Activated T-helper 2 cell treated with anti-CD3 and anti-CD28 coated beads, Interferon-gamma antibody, Interleukin-2, Interleukin-4, amounts not matched to agents 10 μg/mL and 5 μg/mL and 100 μg/mL, durations not matched to agents 14 hours and 24 hours and 36 hours (primary cell): ENCODE measurements at places on chromosomes 1 and 21. TPM values are rescaled to one million over a fixed set of nuclear protein-coding genes. Genes with fewer than 3 reads are reported as not detected.

DNA sequence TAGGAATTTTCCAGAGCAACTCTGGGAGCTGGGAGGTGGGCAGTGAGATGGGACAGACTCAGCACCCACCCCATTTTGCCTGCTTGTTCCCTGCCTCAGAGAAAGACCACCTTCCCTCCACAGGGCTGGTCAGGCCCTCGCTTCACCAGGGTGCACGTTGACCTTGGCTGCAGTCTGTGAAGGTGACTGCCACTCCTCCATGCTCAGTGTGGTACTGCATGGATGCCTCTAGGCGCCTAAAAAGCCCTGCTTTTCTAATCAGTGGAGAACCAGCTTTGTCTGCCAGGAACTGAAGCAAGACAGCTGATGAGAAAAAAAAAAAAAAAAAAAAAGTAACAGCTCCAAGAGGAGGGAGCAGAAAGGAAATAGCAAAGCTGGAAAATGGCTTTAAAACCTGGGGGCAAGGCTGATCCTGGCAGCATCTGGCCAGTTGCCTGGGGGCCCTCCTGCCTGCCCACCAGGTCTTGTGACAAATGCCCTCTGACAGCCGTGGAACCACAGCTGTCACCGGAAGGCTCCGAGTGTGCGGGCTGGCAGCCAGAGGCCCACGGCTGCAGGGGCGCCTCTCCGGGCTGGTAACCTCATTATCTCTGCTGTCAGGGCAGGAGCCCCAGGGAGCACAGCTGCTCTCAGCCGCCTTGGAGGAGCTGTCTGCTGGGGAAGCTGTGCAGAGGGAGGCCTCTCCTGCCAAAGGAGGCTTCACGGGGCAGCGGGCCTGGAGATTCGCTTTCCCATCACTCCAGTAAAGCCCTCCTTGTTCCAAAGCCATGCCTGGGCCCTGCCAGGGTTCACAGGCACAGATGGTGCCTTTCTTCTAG is 13.7 kb downstream of the KIAA1614 start:
- DNase-seq: no peak

DNA sequence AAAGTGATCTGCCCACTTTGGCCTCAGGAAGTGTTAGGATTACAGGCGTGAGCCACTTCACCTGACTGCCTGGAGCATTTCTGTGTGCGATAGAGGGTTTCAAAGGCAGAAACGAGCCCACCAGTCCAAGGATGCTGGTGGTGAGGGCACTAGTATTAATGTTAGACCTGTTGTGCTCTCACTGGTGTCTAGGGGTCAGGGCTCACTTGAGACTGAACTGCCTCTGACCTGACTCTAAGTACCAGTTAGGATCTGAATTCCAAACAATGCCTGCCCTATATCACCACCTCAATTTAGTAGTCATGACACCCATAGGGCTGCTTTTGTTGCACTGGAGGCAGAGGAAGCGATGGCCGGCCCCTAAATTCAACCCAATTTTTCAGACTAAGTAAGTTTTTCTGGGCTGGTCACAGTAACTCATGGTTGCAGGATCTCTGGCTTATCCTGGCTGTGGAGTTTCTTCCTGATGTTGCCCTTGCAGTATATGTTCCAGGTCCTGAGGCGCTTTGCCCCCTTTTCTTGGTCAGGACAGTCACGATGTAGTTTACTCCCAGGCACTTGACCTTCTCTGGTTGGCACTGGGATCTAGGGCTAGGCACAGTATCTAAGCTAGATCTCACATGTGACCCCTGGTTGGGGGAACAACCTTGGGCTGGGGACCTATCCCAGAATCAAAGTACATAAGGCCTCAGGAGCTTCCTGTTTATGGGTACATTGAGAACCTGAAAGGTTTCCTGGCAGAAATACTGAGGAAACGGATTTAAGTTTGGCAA is 4.5 kb downstream of the CCDC17 start:
- DNase-seq: no peak

Gene LRRC39
- 0.43 and 0.74 TPM in 2 replicates for total RNA-seq

Gene SEMA6C
- total RNA-seq: 1.7 and 2.0 TPM in 2 replicates

Gene CNR2
- total RNA-seq: 0.05 and 0.07 TPM in 2 replicates
